Kidney (tissue), 22 donors: ENCODE measurements at places on chromosomes 6 and 20. TPM values are rescaled to one million over a fixed set of nuclear protein-coding genes. Genes with fewer than 3 reads are reported as not detected.

DNA sequence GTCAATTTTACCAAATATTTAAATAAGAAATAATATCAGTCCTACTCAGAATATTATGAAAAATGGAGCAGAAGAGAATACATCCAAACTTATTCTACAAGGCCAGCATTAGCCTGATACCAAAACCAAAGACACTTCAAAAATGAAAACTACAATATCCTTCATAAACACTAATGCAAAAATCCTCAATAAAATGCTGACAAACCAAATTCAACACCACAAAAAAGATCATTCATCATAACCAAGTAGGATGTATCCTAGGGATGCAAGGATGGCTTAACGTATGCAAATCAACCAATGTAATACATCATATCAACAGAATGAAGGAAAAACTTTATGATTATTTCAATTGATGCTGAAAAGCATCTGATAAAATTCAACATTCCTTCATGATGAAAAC lies 352.4 kb upstream of the ADGRB3 start:
- DNase-seq = no peak
- H3K36me3 ChIP-seq = no peaks in the 10 kb centered on the region
- H3K4me3 ChIP-seq = no peak overlapping the region
- no peaks in the 10 kb centered on the region for H3K4me1 ChIP-seq
- no peak overlapping the region for H3K27ac ChIP-seq
- no peaks in the 10 kb centered on the region for H3K27me3 ChIP-seq

GRCh38 chr6:32175322-32175710 lies 568 bp downstream of the AGPAT1 start:
- H3K27me3 ChIP-seq = no peaks in the 10 kb centered on the region
- H3K4me3 ChIP-seq = peak overlapping the region; percentile 77
- H3K4me1 ChIP-seq = peaks cover 30% of the 10 kb centered on the region
- peak; percentile 28 for DNase-seq

DNA sequence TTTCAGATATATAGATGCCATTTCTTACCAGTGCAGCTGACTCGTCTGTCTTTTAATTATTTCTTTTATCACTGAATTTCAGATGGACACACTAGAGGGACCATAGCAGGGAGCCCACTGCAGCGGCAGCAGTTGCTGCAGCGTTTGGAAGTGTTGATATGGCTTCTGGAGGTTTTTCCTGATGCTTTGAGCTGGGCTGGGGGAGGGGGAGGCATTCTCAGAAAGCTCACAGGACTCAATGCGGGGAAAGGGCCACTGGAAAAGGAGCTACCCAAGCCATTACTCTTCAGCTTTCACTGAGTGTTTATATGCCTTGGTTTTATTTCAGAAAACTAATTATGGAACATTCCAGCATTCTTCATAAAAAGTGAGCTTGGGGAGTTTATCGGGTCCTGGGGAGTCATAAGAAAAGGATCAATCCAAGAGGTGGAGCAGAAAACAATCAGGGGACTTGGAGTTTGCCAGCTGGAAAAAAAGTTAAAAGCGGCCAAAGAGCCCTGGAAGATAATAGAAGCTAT lies 740.4 kb upstream of the FLRT3 start:
- no peaks in the 10 kb centered on the region for H3K36me3 ChIP-seq
- no peaks in the 10 kb centered on the region for H3K27me3 ChIP-seq
- no peak overlapping the region for H3K27ac ChIP-seq
- H3K4me1 ChIP-seq = no peaks in the 10 kb centered on the region

- no peaks in the 10 kb centered on the region for H3K27me3 ChIP-seq
- no peaks in the 10 kb centered on the region for H3K4me1 ChIP-seq
- H3K4me3 ChIP-seq = no peak overlapping the region
These were observed 62.3 kb upstream of the NKX2-2 start for GRCh38 chr20:21575981-21576740.

- H3K4me1 ChIP-seq = no peaks in the 10 kb centered on the region
- no peaks in the 10 kb centered on the region for H3K36me3 ChIP-seq
These were observed 83.6 kb upstream of the EXOC2 start for GRCh38 chr6:776528-776931.

GRCh38 chr20:49291200-49291599 lies 13.3 kb upstream of the ZNFX1 start:
- no peaks in the 10 kb centered on the region for H3K27me3 ChIP-seq
- H3K27ac ChIP-seq = no peak overlapping the region
- no peak overlapping the region for H3K4me3 ChIP-seq

GRCh38 chr6:141107591-141108160 lies 1025.0 kb upstream of the GJE1 start:
- H3K4me1 ChIP-seq = no peaks in the 10 kb centered on the region
- H3K36me3 ChIP-seq = no peaks in the 10 kb centered on the region
- no peak for DNase-seq
- no peak overlapping the region for H3K27ac ChIP-seq

DNA sequence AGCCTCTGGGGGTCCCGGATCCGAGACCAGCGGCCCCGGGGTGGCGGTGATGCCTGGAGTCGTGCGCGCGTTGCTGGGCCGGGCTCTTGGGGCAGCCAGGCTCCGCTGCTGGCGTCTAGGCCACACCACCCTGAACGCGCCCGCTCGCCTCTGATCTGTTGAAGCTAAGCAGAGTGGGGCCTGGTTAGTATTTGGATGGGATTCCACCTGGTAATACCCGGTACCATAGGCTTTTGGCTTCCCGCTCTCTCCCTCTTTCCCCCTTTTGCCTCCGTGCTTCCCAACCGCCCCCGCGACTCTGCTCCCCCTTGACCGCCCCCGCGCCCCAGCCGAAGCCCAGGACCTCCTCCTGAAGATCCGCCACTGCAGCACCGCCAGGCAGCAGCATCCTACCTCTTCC lies 1383.5 kb upstream of the DEFB115 start:
- H3K4me3 ChIP-seq = no peak overlapping the region
- no peaks in the 10 kb centered on the region for H3K36me3 ChIP-seq
- no peaks in the 10 kb centered on the region for H3K27me3 ChIP-seq
- H3K4me1 ChIP-seq = no peaks in the 10 kb centered on the region
- DNase-seq = peak; percentile 90

- DNase-seq = no peak
- no peaks in the 10 kb centered on the region for H3K36me3 ChIP-seq
- H3K4me3 ChIP-seq = no peak overlapping the region
- H3K27ac ChIP-seq = no peak overlapping the region
These were observed 70.6 kb upstream of the PHACTR1 start for GRCh38 chr6:12645941-12646340.

- H3K27ac ChIP-seq = no peak overlapping the region
- H3K4me3 ChIP-seq = no peak overlapping the region
- DNase-seq = no peak
- no peaks in the 10 kb centered on the region for H3K27me3 ChIP-seq
- no peaks in the 10 kb centered on the region for H3K36me3 ChIP-seq
These were observed 112.9 kb upstream of the MLIP start for GRCh38 chr6:53998303-53998702.

DNA sequence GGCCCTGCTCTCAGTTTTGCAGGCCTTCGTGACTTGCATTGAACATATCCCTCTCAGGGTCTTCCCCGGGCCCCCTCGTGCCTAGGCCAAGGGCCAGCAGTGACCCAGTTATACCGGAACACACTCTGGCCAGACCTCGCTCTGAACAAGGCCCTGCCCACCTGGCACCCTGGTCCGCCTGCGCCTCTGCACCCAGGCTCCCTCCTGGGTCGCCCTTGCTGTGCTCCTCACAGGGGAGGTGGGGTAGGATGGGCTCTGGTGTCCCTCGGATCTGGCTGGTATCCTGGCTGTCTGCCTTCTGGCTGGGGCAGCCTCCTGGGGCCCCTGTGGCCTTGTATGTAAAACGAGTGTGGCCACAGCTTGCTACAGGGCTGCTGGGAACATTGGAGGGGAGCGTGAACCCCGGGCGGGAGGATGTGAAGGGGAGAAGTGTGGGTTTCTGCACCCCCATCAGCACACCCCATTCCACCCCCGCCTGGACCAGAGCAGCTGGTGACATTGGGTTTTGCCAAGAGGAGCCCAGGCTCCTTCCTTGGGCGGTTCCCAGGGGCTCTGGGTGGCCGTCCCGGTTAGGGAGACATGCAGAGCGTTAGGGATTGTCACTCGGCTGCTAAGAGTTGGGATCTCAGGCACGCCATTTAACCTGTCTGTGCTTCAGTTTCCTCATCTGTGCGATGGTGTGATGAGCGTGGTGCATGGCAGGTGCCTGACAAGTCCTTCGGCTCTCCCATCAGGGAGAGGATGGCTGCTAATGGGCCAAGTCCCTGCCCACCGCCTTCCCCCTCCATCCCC lies 17.5 kb downstream of the SRC start:
- no peaks in the 10 kb centered on the region for H3K36me3 ChIP-seq
- H3K4me3 ChIP-seq = no peak overlapping the region

The BMP7 gene
- 1.6 TPM for total RNA-seq

The SSTR4 gene
- total RNA-seq = not detected

The RBBP8NL gene
- 0.13 TPM for total RNA-seq

The SNX14 gene
- 100 TPM for total RNA-seq

The TINAG gene
- total RNA-seq = 22.1 TPM
